ENCODE measurements at places on chromosomes 7 and 10.
A peak's percentile ranks its signal among the peaks of the same experiment; 100 is the strongest.

- DNase-seq: no peak
These were observed 137.7 kb downstream of the RTKN2 start for GRCh38 chr10:62130948-62131347.

- DNase-seq: no peak
These were observed 270.5 kb downstream of the CXCL12 start for GRCh38 chr10:44114441-44114840.

GRCh38 chr7:105677817-105678573 is 96.7 kb upstream of the EFCAB10 start:
- peak; percentile 49 for DNase-seq

- DNase-seq: peak; percentile 84
These were observed 145.2 kb downstream of the FRMD4A start for GRCh38 chr10:14185316-14186045.

GRCh38 chr7:36784991-36785940 is 61.0 kb upstream of the AOAH start:
- DNase-seq: no peak

DNA sequence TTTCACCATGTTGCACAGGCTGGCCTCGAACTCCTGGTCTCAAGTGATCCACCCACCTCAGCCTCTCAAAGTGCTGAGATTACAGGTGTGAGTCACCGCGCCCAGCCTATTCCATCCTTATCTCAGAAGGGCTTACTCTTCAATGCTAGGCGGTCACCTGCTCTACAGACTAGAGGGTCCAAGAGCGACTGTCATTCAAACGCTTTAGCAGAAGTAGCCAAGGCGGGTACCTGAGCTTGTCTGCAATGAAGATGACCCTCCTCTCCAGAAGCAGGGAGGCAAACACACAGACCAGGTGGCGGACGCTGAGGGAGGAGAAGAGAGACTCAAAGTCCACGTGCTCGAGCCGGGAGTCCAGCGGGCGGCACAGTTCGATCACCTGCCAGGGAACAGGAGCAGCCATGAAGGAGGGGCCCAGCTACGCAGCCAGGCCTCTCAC is 65.1 kb upstream of the MKRN1 start:
- no peak for DNase-seq

- peak; percentile 76 for DNase-seq
These were observed 3.5 kb upstream of the GNGT1 start for GRCh38 chr7:93902777-93903423.

GRCh38 chr7:148238761-148239325 is 351.7 kb upstream of the C7orf33 start:
- DNase-seq: no peak

DNA sequence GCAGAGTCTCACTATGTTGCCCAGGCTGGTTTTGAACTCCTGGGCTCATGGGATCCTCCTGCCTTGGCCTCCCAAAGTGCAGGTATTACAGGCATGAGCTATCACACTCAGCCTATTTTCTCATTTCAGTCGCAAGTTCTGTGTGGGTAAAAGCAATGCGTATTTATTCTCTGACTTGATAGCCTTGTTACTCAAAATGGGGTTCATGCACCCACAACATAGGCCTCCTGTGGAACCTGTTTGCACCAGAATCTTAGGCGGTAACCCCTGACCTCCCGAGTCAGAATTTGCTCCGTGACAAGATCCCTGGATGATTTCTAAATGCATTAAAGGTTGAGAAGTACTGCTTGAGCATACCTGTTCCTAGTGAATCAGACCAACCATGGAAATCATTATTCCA is 7.3 kb downstream of the IL2RA start:
- no peak for DNase-seq

GRCh38 chr10:114202812-114203211 is 23.7 kb downstream of the TDRD1 start:
- no peak for DNase-seq

GRCh38 chr10:122671355-122671754 is 28.3 kb downstream of the C10orf120 start:
- no peak for DNase-seq

DNA sequence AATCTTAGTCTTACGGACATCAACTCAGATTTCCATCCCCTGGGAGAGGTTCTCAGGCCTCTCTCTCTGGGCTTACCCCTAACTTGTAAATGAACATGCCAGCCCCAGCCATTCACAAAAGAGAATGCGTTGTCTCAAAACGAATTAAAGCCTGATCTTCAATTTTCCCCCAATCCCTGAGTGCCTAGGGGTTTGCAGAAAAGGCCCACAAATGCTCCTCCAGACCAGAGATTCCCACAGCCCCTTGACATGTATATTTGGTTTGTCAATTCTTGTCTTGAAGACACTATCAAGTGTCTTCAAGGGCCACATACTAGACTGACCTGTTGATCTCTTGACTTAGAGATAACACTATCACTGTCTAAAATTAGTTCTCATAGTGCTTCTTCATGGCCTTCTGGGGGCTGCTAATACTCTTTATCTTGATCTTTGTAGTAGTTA is 11.9 kb upstream of the HOXA13 start:
- DNase-seq: no peak

- DNase-seq: no peak
These were observed 85.1 kb downstream of the HIPK2 start for GRCh38 chr7:139692723-139693122.

DNA sequence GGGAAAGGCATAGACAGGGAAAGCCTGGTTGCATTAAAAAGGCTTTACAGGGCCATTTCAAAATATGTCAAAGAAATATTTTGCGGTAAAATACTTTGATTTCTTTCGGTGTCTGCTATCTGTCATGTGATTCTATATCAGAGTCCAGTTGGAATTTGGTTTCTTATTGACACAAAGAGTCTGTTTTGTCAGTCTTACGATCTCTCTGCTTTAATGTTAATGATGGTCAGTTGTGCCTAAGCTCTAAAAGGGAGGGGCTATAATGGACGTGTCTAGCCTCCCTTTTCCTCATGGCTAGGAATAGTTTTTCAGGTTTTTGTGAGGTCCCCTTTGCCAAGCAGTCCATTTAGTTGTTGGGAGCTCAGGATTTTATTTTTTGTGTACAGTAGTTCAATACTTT is 31.5 kb downstream of the ORC5 start:
- no peak for DNase-seq

DNA sequence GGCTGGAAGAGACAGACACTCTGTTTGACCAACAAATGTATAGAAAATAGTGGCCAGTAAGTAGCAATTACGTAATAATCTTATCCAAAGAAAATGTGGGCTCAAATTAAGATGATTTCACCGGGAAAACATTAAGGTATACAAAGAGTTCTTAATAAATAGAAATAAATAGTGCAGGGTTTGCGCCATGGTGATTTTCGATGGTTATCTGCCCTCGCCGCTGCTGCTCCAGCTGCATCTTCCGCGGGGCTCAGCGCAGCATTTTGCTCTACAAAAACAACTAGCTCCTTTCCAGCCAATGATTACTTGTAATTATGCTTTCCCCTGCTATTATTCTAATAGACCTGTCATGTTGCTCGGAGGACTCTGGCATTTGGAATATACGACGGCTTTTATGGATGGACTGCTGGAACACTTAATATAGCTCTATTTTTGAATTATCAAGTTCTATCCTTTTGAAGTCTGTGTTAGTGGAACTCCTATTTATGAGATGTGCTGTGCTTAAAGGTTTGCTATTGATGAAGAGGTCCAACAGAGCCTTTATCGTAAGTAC is 103.8 kb downstream of the BUB3 start:
- no peak for DNase-seq

GRCh38 chr10:71248210-71248609 is 35.8 kb downstream of the UNC5B start:
- DNase-seq: no peak

- DNase-seq: no peak
These were observed 1.3 kb downstream of the LRMDA start for GRCh38 chr10:75432763-75433162.

- DNase-seq: no peak
These were observed 213.6 kb downstream of the DOCK4 start for GRCh38 chr7:111992601-111993000.

DNA sequence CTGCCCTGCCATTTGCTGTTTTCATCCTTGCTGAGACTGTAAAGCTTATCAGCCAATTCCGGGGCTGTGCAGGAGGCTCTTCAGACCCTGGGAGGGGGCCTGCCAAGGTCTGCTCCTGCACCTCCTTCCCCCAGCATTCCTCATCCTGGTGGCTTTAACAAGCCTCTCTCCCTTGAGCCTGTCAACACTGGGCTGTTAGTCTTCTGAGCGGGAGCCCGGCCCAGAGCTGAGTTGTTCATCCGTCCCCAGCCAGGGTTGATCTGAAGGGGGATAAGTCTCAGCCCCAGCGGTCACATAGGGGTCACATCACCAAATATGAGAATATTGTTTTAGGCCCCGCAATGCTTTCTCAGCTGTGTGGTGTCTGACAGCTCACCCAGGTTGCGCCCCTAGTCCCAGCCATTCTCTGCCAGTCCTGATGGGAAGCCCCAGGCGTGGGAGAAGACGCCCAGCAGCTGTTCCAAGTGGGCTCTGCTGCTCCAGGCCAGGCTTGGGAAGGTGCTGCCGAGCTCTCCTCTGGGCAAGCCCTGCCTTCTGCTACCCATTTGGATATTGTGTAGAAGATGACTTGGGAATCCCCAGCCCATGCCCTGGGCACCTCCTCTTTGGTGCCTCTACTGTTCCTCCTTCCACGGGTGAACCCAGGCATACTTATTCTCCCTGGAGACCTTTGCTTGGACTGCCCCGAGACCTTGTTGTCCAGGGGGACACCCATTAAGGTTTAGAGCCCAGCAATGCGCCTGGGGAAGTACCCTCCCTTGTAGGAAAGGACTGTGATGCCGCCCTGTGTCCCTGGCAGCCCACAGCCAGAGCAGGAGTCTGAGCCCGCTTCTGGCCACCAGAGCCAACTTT is 23.5 kb upstream of the TRIM8 start:
- DNase-seq: no peak

- peak; percentile 76 for DNase-seq
These were observed 10.9 kb downstream of the SEC31B start for GRCh38 chr10:100508691-100509150.

- no peak for DNase-seq
These were observed 226.8 kb downstream of the PRPF18 start for GRCh38 chr10:13813550-13813949.

GRCh38 chr10:13788711-13789447 is 202.1 kb downstream of the PRPF18 start:
- DNase-seq: peak; percentile 14

DNA sequence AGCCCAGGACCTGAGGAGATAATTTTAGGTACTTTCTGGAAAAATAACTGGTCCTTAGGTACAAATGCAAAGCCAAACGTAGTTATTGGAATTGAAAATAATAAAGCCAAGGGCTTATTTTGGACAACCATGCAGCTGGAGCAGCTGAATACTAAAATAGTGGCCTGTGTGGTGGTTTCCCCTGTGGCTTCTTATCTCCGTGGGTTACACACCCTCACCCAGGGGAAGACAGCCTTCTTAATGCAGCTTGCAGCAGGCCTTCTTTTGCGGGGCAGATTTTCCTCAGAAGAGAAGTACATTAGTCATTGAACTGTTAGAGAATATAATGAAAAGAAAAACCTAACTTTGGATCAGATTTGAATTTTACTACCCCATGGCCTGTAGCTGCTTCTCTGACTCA is 133.5 kb downstream of the ST7 start:
- no peak for DNase-seq

DNA sequence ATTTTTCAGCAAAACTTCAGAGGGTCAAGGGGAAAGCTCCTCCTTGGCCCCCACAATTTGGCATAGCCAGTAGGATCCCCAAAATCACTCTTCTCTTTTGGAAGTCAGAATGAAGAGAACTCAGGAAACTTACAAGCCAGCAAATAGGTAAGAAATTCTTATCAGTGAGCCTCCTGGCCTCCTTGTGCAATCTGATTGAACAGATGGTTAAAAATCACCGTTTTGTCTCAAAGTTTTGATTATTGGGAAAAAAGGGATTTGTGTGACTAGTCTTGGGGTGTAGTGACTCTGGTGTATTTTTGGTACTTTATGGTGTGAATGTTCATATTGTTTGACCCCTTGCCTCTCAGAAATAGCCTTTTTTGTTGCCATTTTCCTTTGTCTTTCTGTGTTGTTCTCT is 56.2 kb downstream of the HTR7 start:
- DNase-seq: no peak

- peak; percentile 54 for DNase-seq
These were observed 38.9 kb downstream of the SH3PXD2A start for GRCh38 chr10:103816431-103816830.

DNA sequence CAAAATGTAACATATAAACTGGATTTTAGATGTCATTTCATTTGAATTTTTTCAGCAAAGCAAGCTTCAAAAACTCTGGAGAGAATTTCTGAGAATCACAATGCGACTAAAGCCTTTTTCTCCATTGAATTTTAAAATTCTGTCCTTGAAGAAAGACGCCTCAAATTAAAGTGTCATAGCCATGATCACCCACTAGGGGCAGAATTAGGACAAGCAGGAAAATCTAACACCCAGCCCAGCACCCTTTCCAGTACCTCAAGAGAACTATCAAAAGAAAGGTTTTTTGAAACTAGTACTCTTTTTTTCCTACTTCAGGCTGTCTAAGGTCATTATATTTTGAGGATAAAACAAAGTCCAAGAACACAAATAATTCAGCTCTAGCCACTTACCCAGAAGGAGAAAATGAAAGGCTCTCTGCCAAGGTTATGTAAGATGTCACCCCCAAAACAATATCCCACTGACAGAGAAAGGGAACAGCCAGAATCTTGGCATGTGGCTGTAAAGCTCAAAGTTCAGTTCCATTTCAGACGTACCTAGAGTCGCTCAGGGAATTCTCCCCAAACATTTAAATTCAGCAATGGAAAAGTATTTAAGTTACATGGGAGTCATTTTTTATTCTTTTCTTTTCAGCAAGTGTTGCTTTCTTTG is 299.4 kb downstream of the SNX13 start:
- peak; percentile 78 for DNase-seq

- no peak for DNase-seq
These were observed 86.3 kb downstream of the LCOR start for GRCh38 chr10:96918214-96919002.

- DNase-seq: no peak
These were observed 229.7 kb downstream of the GRID1 start for GRCh38 chr10:86136934-86137333.

- no peak for DNase-seq
These were observed 11.8 kb downstream of the TOMM7 start for GRCh38 chr7:22810843-22811242.

- no peak for DNase-seq
These were observed 10.2 kb upstream of the PPP1R3C start for GRCh38 chr10:91642831-91643692.

- DNase-seq: no peak
These were observed 119.9 kb downstream of the LARP4B start for GRCh38 chr10:811379-812175.

GRCh38 chr10:73734028-73734720 is 10.0 kb upstream of the SEC24C start:
- DNase-seq: no peak

GRCh38 chr10:93061594-93062513 is 1.3 kb downstream of the CYP26C1 start:
- DNase-seq: peak; percentile 79

DNA sequence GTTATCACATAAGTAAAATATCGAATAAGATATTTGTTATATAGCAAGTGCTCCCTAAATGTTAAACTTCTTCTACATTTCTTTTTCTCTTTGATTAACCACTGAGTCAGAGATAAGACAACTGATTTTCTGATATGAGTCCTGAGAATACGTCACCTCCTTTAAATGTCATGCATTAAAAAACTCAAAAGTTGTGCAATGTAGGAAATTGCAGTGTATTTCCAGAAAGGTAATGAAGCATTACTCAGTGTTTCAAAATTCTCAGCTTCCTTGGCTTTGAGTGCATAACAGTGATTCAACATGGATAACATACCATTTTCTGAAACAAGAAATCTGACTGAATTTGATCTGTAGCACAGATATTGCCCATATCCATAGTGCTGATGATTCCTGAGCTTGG is 155.8 kb downstream of the BMPER start:
- DNase-seq: no peak
